HT-29 (cell line): ENCODE measurements at places on chromosomes 12 and 14.

GRCh38 chr14:28773861-28774691 lies 7.5 kb downstream of the FOXG1 start:
- no peak for DNase-seq

GRCh38 chr14:68695326-68695768 lies 97.5 kb downstream of the ZFP36L1 start:
- DNase-seq, result no peak

DNA sequence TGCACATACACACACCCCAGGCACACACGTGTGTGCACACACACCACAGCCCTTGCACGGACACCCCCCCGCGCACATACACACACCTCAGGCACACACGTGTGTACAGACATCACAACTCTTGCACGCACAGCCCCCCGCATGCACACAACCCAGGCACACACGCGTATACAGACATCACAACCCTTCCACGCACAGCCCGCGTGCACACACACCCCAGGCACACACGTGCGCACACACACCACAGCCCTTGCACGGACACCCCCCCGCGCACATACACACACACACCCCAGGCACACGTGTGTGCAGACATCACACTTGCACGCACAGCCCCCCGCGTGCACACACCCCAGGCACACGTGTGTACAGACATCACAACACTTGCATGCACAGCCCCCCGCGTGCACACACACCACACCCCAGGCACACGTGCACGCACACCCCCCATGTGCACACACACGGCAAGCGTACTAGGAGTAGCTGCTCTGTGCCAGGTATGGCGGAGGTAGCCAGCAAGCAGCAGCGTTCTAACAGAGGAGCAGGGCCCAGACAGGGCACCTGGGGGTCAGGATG lies 18.2 kb upstream of the ANKLE2 start:
- DNase-seq, result no peak

- DNase-seq, result no peak
These were observed 28.1 kb downstream of the BCL7A start for GRCh38 chr12:122049827-122050226.

DNA sequence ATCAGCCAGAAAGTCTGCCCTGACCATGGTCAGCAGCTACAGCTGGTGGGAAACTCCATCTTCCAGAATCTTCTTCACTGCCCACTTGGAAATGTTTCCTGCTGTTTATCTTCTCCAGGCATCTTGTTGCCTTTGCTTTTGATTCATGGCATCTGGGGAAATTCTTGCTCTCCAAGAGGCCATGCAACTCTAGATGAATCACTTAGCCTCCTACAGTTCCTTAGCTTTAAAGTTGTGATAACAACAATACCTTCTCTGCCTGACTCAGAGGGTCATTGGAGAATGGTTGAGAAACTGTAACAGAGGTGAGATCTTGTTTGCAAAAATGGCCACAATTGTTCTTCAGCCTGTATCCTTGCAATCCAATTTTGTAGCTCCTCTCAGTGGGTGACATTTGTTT lies 121.0 kb upstream of the VRK1 start:
- no peak for DNase-seq

GRCh38 chr12:25194214-25194613 lies 746 bp downstream of the DNAI7 start:
- DNase-seq, result no peak

GRCh38 chr12:115452751-115453281 lies 768.8 kb upstream of the TBX3 start:
- no peak for DNase-seq

DNA sequence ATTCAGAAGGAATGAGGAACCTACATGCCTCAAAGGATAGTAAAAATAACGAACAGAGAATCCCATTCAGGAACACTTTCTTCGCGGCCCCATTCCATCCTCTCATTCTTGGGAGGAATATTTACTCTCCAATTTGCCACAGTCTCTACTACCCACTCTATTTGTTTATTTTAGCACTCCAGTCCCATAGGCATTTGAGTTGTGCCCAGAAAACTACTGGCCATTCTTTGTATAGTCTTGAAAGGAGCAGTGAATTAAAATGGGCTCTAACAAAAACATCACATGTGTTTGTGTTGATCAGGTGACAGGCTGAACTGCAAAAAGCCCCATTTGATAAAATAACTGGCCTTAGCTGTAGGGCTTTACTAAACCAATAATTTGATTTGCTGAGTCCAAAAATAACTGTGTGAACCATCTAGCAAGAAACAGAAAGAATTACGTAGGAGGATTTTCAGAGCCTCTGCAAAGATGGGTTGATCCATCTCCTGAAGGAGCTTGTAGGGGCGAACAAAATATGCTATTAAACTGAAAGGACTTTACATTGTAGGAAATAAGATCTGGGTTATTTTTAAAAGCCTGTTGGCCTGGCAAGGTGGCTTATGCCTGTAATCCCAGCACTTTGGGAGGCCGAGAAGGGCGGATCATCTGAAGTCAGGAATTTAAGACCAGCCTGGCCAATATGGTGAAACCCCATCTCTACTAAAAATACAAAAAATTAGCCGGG lies 142.3 kb upstream of the CPNE8 start:
- no peak for DNase-seq

DNA sequence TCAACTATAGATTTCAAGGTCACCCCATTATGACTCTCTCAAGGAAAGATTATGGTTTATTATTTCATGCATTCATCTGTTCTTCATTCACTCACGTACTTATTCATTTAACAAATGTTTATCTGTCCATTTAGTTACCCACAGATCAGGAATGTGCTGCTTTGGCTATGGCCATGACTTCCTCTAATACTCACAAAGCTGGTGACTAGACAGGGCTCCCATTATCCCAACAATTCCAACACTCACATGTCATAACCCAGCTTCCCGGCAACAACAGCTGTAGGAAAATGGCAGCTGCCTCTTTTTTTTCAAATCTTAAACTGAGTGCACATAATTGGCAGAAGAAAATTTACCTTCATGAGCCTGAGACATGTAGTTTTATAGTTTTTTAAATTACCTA lies 190.8 kb upstream of the CCDC196 start:
- no peak for DNase-seq
